Activated T-helper 17 cell treated with anti-CD3 and anti-CD28 coated beads, Interleukin-2, amount 50 U/mL, for 72 hours (primary cell): ENCODE measurements at places on chromosomes 12 and 14.

DNA sequence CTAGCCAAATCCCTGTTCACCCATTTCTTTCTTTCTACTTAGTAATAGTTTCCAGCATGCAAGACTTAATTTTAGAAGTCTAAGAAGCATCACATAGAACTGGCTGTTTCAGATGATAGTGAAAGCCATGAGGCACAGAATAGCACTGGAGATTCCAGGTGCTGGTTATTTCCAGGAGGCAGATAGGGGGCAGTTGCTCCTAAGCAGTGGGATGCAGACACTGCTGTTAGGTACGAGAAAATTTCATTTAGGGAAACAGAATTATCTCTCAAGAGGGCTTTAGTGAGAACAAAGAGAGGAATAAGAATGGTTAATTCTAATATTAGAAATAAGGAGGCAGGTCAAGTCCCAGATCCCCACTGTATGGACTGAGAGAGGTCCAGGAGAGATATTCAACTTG, 3.6 kb upstream of the MDGA2 start:
- no peaks in the 10 kb centered on the region for H3K4me1 ChIP-seq
- no peaks in the 10 kb centered on the region for H3K36me3 ChIP-seq
- no peak for ATAC-seq
- H3K27me3 ChIP-seq, result peaks cover 18% of the 10 kb centered on the region
- H3K4me3 ChIP-seq, result no peak overlapping the region
- H3K27ac ChIP-seq, result no peak overlapping the region

DNA sequence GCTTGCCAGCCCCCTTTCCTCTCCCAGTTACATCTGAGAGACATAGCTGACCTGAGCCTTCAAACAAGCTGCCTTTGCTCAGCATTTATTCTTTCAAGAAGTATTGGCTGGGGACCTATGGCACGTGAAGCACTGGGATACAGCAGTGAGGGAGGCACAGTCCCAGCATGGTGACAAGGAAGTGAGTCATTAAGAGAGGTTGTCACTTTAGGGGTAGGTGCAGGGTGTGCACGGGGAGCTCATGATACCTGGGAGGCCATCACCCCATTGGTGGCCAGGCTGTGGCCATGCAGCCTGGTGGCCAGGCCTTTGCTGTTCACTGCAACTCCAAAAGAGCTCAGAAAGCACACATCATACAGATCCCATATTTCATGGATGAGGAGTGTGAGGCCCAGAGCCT, 5.7 kb upstream of the KRT75 start:
- peaks cover 29% of the 10 kb centered on the region for H3K27me3 ChIP-seq
- no peaks in the 10 kb centered on the region for H3K36me3 ChIP-seq
- ATAC-seq, result no peak
- H3K4me3 ChIP-seq, result no peak overlapping the region
- no peak overlapping the region for H3K27ac ChIP-seq

DNA sequence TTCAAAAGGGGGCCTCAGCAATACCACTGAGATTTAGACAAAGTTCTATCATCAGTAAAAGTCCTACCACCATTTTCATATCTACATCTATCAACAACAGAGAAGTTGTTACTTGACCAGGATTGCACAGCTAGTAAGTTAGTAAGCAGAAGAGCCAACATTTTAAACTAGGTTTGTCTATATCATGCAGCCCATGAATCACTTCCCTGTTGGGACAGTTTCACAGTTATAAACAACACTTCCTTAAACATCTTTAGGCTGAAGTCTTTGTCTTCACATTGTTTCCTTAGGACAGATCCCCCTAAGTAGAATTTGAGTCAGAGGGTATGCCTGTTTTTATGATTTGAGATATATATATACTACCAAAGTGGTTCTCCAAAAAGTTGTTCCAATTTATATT, 68.5 kb downstream of the DAO start:
- no peaks in the 10 kb centered on the region for H3K4me1 ChIP-seq
- no peak overlapping the region for H3K4me3 ChIP-seq
- no peak overlapping the region for H3K27ac ChIP-seq
- no peak for ATAC-seq
- no peaks in the 10 kb centered on the region for H3K36me3 ChIP-seq

GRCh38 chr12:69068448-69068847, 135.5 kb upstream of the CPM start:
- no peaks in the 10 kb centered on the region for H3K36me3 ChIP-seq
- peaks cover 3% of the 10 kb centered on the region for H3K27me3 ChIP-seq
- H3K27ac ChIP-seq, result peak overlapping the region; percentile 29
- peaks cover 5% of the 10 kb centered on the region for H3K4me1 ChIP-seq
- H3K4me3 ChIP-seq, result no peak overlapping the region
- ATAC-seq, result peak; percentile 72

GRCh38 chr12:5507401-5507935, 75.6 kb downstream of the NTF3 start:
- no peak overlapping the region for H3K4me3 ChIP-seq
- no peaks in the 10 kb centered on the region for H3K4me1 ChIP-seq
- no peak for ATAC-seq
- peaks cover 12% of the 10 kb centered on the region for H3K27me3 ChIP-seq
- no peaks in the 10 kb centered on the region for H3K36me3 ChIP-seq
- H3K27ac ChIP-seq, result no peak overlapping the region

GRCh38 chr12:110270125-110270962, 10.7 kb upstream of the ATP2A2 start:
- ATAC-seq, result no peak
- H3K27ac ChIP-seq, result no peak overlapping the region
- H3K36me3 ChIP-seq, result no peaks in the 10 kb centered on the region
- H3K4me3 ChIP-seq, result no peak overlapping the region
- peaks cover 3% of the 10 kb centered on the region for H3K27me3 ChIP-seq

GRCh38 chr14:60965402-60965801, 15.5 kb downstream of the TRMT5 start:
- H3K27me3 ChIP-seq, result no peaks in the 10 kb centered on the region
- H3K36me3 ChIP-seq, result no peaks in the 10 kb centered on the region
- peak overlapping the region; percentile 41 for H3K27ac ChIP-seq
- H3K4me3 ChIP-seq, result no peak overlapping the region

- H3K4me3 ChIP-seq, result no peak overlapping the region
- no peak overlapping the region for H3K27ac ChIP-seq
- no peaks in the 10 kb centered on the region for H3K36me3 ChIP-seq
Measured at GRCh38 chr12:116547955-116548501, 11.2 kb upstream of the MAP1LC3B2 start.

DNA sequence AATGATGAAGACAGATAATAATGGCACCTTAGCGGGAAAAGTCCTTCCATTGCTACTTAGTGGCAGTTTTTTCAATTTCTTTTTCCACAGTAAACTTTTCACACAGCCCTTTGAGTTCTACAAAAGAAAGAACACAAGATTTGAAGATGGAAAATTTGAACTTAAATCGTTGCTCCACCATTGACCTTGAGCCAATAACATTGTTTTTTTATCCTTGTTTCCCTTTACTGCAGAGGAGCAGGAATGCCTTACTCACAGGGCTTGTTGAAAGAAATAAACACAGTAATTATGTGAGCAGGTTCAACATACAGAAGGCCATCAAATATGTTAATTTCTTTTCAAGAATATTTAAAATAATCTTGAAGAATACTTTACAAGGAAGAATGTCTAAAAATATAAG, 181.5 kb upstream of the KRR1 start:
- H3K36me3 ChIP-seq, result no peaks in the 10 kb centered on the region
- H3K4me1 ChIP-seq, result no peaks in the 10 kb centered on the region
- no peak for ATAC-seq
- no peak overlapping the region for H3K4me3 ChIP-seq

- peak overlapping the region; percentile 34 for H3K27ac ChIP-seq
- no peaks in the 10 kb centered on the region for H3K27me3 ChIP-seq
- H3K36me3 ChIP-seq, result peaks cover 42% of the 10 kb centered on the region
- H3K4me1 ChIP-seq, result peaks cover 42% of the 10 kb centered on the region
- no peak for ATAC-seq
Measured at GRCh38 chr12:11798006-11798708, 148.7 kb downstream of the ETV6 start.

- peaks cover 29% of the 10 kb centered on the region for H3K27me3 ChIP-seq
- H3K36me3 ChIP-seq, result no peaks in the 10 kb centered on the region
- peak; percentile 52 for ATAC-seq
- peak overlapping the region; percentile 12 for H3K4me3 ChIP-seq
Measured at GRCh38 chr14:106209755-106210154, 683.4 kb downstream of the TMEM121 start.

GRCh38 chr14:77309131-77309530, 11.6 kb downstream of the POMT2 start:
- no peaks in the 10 kb centered on the region for H3K36me3 ChIP-seq
- no peak overlapping the region for H3K27ac ChIP-seq
- H3K27me3 ChIP-seq, result no peaks in the 10 kb centered on the region
- no peak for ATAC-seq
- H3K4me1 ChIP-seq, result peaks cover 9% of the 10 kb centered on the region

DNA sequence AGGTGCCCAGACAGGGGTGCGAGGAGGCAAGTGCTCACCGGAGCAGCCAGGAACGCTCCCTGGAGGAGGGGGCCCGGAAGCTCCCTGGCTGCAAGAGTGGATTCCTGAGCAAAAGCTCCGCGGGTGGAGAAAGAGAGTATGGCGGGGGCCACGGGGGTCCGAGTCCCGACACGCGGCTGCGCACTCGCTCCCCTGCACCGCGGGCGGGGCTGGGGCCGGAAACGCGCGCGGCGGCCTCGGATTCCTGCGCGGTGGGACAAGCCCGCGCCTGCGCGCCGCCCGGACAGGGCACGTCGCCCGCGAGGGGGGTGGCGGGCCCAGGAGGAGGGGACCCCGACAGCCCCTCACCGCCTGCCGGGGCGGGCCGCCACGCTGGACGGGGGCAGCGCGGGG, 27.8 kb upstream of the GPR132 start:
- ATAC-seq, result peak; percentile 50
- H3K27me3 ChIP-seq, result no peaks in the 10 kb centered on the region
- H3K4me3 ChIP-seq, result peak overlapping the region; percentile 71
- no peak overlapping the region for H3K27ac ChIP-seq
- H3K4me1 ChIP-seq, result peaks cover 14% of the 10 kb centered on the region
- no peaks in the 10 kb centered on the region for H3K36me3 ChIP-seq

DNA sequence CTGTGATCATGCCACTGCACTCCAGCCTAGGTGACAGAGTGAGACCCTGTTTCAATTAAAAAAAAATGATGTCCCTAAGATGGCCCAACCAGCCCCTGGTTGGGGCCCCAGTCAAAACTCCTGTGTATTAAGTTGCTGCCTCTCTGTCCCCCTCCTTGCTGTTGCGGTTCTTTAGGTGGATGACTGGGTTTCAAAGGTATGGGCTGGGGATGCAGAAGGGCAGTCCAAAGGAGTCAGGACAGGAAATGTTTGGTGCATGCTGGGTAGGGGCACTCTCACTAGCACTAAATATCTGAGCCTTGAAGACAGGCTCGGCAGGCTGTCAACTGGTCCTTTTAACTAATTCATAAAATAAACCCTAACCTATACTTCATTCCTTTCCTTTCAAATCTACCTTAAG, 12.0 kb upstream of the PIP4K2C start:
- ATAC-seq, result no peak
- no peaks in the 10 kb centered on the region for H3K36me3 ChIP-seq
- H3K4me3 ChIP-seq, result no peak overlapping the region
- peaks cover 4% of the 10 kb centered on the region for H3K27me3 ChIP-seq
- H3K27ac ChIP-seq, result no peak overlapping the region

- ATAC-seq, result no peak
- no peak overlapping the region for H3K27ac ChIP-seq
- peaks cover 7% of the 10 kb centered on the region for H3K4me1 ChIP-seq
- H3K4me3 ChIP-seq, result no peak overlapping the region
- H3K27me3 ChIP-seq, result no peaks in the 10 kb centered on the region
Measured at GRCh38 chr12:32600681-32601080, 78.4 kb upstream of the DNM1L start.

GRCh38 chr12:189622-189962, 24.4 kb downstream of the SLC6A12 start:
- ATAC-seq, result no peak
- peaks cover 30% of the 10 kb centered on the region for H3K27me3 ChIP-seq
- H3K4me1 ChIP-seq, result peaks cover 5% of the 10 kb centered on the region
- no peaks in the 10 kb centered on the region for H3K36me3 ChIP-seq

- H3K4me3 ChIP-seq, result no peak overlapping the region
- no peak overlapping the region for H3K27ac ChIP-seq
- no peaks in the 10 kb centered on the region for H3K27me3 ChIP-seq
- no peak for ATAC-seq
Measured at GRCh38 chr12:78562368-78563205, 302.0 kb upstream of the SYT1 start.

GRCh38 chr14:100755649-100756048, 29.0 kb downstream of the DLK1 start:
- H3K36me3 ChIP-seq, result no peaks in the 10 kb centered on the region
- peak; percentile 48 for ATAC-seq
- H3K4me3 ChIP-seq, result no peak overlapping the region
- H3K27me3 ChIP-seq, result peaks cover 22% of the 10 kb centered on the region
- no peaks in the 10 kb centered on the region for H3K4me1 ChIP-seq
- H3K27ac ChIP-seq, result no peak overlapping the region

GRCh38 chr14:60945984-60946383, 34.9 kb downstream of the TRMT5 start:
- peaks cover 17% of the 10 kb centered on the region for H3K4me1 ChIP-seq
- H3K27me3 ChIP-seq, result no peaks in the 10 kb centered on the region
- H3K27ac ChIP-seq, result peak overlapping the region; percentile 77
- ATAC-seq, result peak; percentile 85
- H3K4me3 ChIP-seq, result peak overlapping the region; percentile 45

DNA sequence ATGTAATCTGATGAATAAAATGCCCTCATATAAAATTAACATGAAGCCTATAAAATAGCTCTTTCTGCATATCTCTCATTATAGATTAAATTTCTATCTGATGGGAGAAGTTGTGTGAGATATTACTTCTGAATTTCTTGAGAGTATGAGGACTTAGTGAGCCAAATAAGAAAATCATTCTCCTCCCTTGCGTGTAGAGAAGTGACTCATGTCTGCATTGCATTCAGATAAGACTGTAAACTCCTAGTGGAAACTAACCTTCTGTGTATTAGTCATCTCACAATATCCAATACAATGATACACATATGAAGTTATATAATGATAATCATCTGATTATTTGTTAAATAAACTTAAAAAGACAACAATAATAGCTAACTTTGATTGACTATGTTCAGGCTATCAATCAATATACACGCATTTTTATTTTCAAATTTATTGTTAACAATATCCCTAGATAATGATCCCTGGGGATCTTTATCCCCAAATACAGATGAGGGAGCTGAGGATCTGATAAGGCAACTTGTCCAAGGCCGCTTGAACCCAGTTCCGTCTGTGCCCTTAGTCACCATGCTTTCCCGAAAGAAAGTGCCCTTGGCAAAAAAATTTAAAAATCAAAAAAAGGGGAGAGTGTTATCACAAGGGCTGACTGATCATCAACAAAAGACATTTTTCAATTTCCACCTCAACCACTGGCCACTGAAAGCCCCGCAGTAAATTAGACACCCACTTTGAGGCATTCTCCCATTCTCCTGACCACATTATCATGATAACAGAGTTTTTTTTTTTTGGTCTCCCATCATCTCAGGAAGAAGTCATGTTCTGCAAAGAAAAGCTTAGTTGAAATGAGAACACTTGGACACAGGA, 189.2 kb upstream of the RASSF8 start:
- no peak overlapping the region for H3K27ac ChIP-seq
- no peak overlapping the region for H3K4me3 ChIP-seq
- no peaks in the 10 kb centered on the region for H3K27me3 ChIP-seq
- H3K36me3 ChIP-seq, result no peaks in the 10 kb centered on the region
- H3K4me1 ChIP-seq, result no peaks in the 10 kb centered on the region
